ENCODE measurements at places on chromosomes 2 and 18.
A peak's percentile ranks its signal among the peaks of the same experiment; 100 is the strongest.

- H3K27me3 ChIP-seq, result no peaks in the 10 kb centered on the region
- H3K27ac ChIP-seq, result peak overlapping the region; percentile 86
- DNase-seq, result peak; percentile 64
- peaks cover 11% of the 10 kb centered on the region for H3K36me3 ChIP-seq
These were observed 5.0 kb downstream of the MGAT5 start for GRCh38 chr2:134258684-134259388.

DNA sequence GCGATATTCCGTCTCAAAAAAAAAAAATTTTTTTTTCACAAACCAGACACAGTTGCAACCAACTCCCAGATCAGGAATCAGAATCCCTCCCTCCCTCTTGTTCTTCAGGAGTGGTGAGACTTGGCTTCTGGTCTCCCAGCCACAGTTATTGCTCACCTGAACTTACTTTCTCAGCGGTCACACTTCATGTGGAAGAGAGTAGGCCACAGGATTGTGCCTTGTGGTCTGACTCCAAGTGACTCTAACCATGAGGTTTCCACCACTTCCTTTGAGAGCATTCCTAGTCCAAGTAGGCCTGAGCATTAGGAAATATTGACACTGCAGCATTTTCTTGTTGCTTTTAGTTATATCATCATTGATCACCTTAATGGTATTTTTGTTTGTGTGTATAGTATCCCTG is 12.1 kb downstream of the FMNL2 start:
- H3K36me3 ChIP-seq, result no peaks in the 10 kb centered on the region
- no peak for DNase-seq

- peaks cover 3% of the 10 kb centered on the region for H3K36me3 ChIP-seq
- H3K4me1 ChIP-seq, result no peaks in the 10 kb centered on the region
- H3K27me3 ChIP-seq, result no peaks in the 10 kb centered on the region
- H3K27ac ChIP-seq, result no peak overlapping the region
- no peak for DNase-seq
- H3K4me3 ChIP-seq, result no peak overlapping the region
These were observed 31.2 kb upstream of the GTF2A1L start for GRCh38 chr2:48586433-48586832.

GRCh38 chr2:104233591-104233990 is 620.3 kb upstream of the POU3F3 start:
- H3K4me1 ChIP-seq, result no peaks in the 10 kb centered on the region
- H3K4me3 ChIP-seq, result no peak overlapping the region
- H3K27me3 ChIP-seq, result no peaks in the 10 kb centered on the region
- H3K36me3 ChIP-seq, result no peaks in the 10 kb centered on the region

GRCh38 chr2:169895294-169895985 is 68.2 kb downstream of the UBR3 start:
- H3K36me3 ChIP-seq, result peaks cover 25% of the 10 kb centered on the region
- no peak for DNase-seq
- no peaks in the 10 kb centered on the region for H3K27me3 ChIP-seq
- no peak overlapping the region for H3K4me3 ChIP-seq
- peaks cover 6% of the 10 kb centered on the region for H3K4me1 ChIP-seq
- H3K27ac ChIP-seq, result peak overlapping the region; percentile 27

DNA sequence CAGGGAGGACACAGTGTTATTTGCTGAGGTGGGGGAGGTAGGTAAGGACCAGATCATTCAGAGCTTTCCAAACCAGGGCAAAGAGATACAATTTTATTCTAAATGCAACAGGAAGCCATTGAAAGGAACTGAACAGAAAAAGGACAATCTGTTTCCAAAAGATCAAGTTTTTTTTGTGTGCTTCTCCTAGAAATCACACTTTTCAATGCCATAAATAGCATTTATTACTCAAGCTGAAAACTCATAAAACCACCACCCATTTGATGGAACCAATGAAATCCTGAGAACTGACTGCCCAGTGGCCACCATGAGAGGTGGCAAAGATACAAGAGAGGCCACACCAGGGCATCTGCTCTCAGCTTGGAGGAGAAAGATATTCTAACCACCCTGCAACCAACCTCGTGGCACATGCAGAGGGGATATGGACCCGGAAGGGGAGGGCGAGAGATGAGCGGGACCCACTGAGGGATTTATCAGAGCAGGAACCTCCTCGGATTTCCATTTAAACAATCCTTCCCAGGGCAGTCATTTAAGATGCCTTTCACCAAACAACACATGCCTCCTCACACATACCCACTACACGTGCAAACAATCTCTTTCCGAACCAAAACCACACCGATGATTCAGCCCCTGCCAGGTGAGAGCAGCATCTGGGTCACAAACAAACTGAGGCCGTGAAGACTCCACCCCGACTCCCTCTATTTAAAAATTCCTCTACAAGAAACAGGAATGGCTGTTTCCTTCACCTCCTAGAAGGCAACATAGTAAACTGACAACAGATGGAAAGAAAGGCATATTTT is 8.8 kb downstream of the CYB5A start:
- peaks cover 39% of the 10 kb centered on the region for H3K4me1 ChIP-seq
- H3K27me3 ChIP-seq, result no peaks in the 10 kb centered on the region
- DNase-seq, result no peak
- H3K27ac ChIP-seq, result peak overlapping the region; percentile 75

GRCh38 chr2:160353166-160353565 is 140.4 kb downstream of the RBMS1 start:
- DNase-seq, result peak; percentile 10
- H3K4me3 ChIP-seq, result no peak overlapping the region

DNA sequence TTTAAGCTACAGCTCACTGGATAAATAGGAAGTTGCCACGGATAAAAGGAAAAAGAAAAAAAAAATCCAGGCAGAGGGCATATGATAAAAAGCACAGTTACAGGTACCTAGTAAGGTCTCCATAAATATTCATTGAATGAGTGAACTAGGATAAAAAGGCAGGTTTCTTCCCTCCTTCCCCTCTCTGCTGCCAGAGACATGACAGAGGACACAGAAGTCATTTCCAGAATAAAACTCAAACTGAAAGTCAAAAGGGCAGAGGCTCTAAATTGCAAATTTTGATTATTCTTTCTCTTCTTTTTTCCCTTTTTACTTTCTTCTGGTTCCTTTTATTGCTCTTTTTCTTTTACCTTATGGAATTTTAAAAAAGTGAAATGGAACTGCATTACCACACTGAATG is 7.7 kb downstream of the CD302 start:
- no peak for DNase-seq
- no peaks in the 10 kb centered on the region for H3K4me1 ChIP-seq
- H3K27ac ChIP-seq, result no peak overlapping the region
- H3K27me3 ChIP-seq, result no peaks in the 10 kb centered on the region

GRCh38 chr2:224175538-224175937 is 136.5 kb upstream of the SERPINE2 start:
- H3K4me1 ChIP-seq, result no peaks in the 10 kb centered on the region
- DNase-seq, result no peak
- H3K4me3 ChIP-seq, result no peak overlapping the region
- H3K27ac ChIP-seq, result no peak overlapping the region
